ENCODE measurements at places on chromosomes 7 and 10. TPM values are rescaled to one million over a fixed set of nuclear protein-coding genes. Genes with fewer than 3 reads are reported as not detected.

The TUBAL3 gene
- total RNA-seq = under 0.01 TPM

The DKK1 gene
- 206 TPM for total RNA-seq

The SNX8 gene
- 8.5 TPM for total RNA-seq

The ST8SIA6 gene
- total RNA-seq = 0.32 TPM

The SEMA3D gene
- 0.46 TPM for total RNA-seq

The IDI1 gene
- total RNA-seq = 96.5 TPM

Measured in epithelial cell of umbilical artery (primary cell).